ENCODE measurements at places on chromosomes 1 and 21. TPM values are rescaled to one million over a fixed set of nuclear protein-coding genes. Genes with fewer than 3 reads are reported as not detected.

DNA sequence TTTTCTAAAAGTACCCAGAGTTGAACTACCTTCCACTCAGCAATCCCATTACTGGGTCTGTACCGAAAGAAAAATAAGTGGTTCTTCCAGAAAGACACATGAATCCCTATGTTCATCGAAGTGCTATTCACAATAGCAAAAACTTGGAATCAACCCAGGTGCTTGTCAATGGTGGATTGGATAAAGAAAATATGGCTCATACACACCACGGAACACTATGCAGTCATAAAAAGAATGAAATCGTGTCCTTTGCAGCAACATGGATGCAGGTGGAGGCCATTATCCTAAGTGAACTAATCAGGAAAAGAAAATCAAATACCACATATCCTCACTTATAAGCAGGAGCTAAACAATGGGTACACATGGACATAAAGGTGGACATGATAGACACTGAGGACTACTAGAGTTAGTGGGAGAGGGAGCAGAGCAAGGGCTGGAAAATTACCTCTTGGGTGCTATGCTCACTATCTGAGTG lies 32.9 kb upstream of the JUN start:
- no peaks in the 10 kb centered on the region for H3K27me3 ChIP-seq
- H3K27ac ChIP-seq = peak overlapping the region; percentile 72
- DNase-seq = no peak
- peaks cover 39% of the 10 kb centered on the region for H3K4me1 ChIP-seq
- H3K36me3 ChIP-seq = no peaks in the 10 kb centered on the region

Gene DENND2C
- 0.73 TPM for total RNA-seq

- no peak overlapping the region for H3K4me3 ChIP-seq
- no peaks in the 10 kb centered on the region for H3K36me3 ChIP-seq
- H3K4me1 ChIP-seq = no peaks in the 10 kb centered on the region
Measured at GRCh38 chr1:97084546-97084945, 363.0 kb downstream of the PTBP2 start.

DNA sequence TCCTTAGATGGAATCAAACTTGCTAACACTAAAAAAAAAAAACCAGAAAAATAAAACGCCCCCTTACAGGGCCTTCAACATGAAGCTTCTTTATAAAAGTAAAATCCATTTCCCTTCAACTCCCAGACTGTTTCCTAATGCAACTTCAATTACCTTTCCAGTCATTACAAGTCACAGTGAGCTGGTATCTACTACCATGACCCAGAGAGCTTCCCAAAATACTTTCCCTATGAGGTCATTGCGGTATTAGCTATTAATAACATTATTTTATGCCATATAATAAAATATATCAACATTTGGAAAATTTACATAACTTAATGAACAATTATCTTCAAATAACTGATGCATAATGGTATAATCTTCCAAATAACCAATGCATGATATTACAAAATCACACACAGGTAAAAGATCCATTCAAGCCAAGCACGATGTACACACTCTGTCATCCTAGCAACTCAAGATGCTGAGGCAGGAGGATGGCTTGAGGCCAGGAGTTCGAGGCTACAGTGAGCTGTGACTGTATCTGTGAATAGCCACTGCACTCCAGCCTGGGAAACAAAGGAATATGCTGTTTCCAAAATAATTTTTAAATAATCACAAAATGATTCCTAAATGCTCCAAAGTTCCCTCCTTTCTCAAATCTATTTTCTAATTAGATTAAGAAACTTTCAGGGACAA lies 24.1 kb downstream of the EIF4G3 start:
- no peak overlapping the region for H3K27ac ChIP-seq
- DNase-seq = no peak
- H3K36me3 ChIP-seq = peaks cover 23% of the 10 kb centered on the region
- H3K4me3 ChIP-seq = no peak overlapping the region
- no peaks in the 10 kb centered on the region for H3K27me3 ChIP-seq

- H3K27me3 ChIP-seq = no peaks in the 10 kb centered on the region
- no peaks in the 10 kb centered on the region for H3K36me3 ChIP-seq
- H3K4me3 ChIP-seq = no peak overlapping the region
- peaks cover 53% of the 10 kb centered on the region for H3K4me1 ChIP-seq
- H3K27ac ChIP-seq = no peak overlapping the region
Measured at GRCh38 chr1:24544239-24544638, 11.6 kb upstream of the NCMAP start.

All from activated CD4-positive, alpha-beta T cell treated with anti-CD3 and anti-CD28 coated beads for 36 hours (primary cell).